Kidney epithelial cell (primary cell): ENCODE measurements at places on chromosomes 12 and 14.

DNA sequence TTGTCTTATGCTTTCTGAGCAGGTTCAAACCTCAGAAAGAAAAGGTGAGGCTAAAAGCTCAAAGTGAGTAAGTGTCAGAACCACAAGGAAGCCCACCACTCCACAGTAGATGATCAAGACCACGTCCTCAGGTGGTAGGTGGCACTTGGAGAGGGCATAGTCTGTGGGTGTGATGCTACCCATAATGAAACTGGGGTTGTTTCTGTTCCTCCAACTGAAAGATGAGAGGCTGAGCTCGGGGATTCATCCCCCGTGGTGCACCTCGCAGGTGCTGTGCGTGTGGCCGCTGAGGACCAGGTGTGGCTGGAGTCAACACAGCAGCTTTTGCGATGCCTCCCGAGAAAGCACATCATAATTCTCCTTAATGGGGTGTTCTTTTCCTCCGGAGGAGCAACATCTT, 285.7 kb downstream of the TTC8 start:
- no peak for DNase-seq

- DNase-seq: no peak
Observed at GRCh38 chr12:24398605-24399004, 449.1 kb upstream of the SOX5 start.

- DNase-seq: no peak
Observed at GRCh38 chr14:89473989-89474388, 57.0 kb upstream of the FOXN3 start.

DNA sequence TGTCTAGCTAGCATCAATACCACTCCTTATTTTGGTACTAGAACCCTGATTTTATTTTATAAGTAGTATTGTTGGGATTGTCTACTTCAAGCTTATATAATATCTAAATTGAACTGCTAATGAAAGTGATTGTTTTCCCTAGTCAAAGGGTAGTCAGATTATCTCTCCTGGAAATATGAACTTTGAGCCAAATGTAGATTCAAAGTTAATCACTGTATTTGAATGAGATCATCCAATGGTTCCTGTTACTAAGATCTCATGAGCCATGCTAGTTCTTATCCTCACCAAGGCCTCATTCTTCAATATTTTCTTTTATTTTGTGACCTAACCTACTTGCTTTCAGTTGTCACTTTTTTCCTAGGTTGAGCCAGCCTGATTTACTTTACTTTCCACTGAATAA, 276.7 kb downstream of the RASSF9 start:
- DNase-seq: no peak

GRCh38 chr12:19220852-19221466, 91.4 kb downstream of the PLEKHA5 start:
- DNase-seq: no peak

DNA sequence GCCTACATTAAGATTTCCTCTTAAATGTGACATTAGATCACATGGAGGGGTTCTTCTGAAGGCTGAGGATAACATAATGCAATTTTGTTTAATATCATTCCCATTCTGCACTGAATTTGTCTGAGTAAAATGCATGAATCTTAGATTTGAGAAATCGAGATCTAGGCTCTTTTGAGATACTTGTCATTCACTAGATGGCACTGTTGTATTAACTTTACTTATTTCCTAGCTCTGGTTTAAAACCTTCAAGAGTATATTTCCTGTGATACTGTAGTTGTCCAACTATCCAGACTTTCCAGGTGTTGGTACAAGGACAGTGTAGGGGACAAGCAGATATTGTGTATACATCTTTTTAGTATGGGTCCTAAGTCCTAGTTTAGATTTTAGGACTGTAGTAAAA, 91.7 kb upstream of the SEL1L start:
- DNase-seq: peak; percentile 4

DNA sequence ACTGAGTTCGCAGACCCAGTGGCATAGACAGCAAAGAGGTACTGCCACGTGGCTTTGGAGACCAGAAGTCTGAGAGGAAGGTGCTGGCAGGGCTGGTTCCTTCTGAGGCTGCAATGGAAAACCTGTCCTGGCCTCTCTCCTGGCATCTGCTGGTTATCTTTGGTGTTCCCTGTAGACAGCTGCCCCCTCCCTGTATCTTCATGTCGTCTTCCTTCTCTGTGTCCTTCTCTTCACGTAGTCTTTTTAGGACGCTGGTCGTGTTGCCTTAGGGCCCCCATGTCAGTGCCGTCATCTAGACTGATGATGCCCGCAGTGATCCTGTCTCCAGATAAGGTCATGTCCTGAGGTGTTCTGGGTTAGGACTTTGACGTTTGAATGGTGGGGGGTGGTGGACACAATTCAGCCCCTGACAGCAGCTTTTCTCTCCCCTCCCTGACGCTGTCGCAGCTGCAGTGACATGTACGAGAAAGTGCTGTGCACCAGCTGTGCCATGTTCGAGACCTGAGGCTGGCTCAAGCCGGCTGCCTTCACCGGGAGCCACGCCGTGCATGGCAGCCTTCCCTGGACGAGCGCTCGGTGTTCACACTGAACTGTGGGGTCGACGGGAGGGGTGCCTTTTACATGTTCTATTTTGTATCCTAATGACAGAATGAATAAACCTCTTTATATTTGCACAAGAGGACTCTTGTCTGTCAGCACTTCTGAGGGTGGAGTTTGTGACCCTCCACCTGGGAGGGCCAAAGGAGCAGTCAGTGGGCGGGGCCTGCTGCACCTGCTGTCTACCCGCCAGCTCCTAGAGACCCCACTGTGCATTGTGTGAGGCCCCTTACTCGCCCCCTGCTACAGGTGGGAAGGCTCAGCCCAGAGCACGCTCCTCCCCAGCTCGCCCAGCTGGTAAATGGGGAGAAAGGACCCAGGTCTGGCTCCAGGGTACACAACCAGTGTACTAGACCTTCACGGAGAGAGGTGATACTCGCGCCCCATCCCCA, 6.3 kb downstream of the SIVA1 start:
- no peak for DNase-seq
